ENCODE measurements at places on chromosomes 7 and 10.
A peak's percentile ranks its signal among the peaks of the same experiment; 100 is the strongest.

DNA sequence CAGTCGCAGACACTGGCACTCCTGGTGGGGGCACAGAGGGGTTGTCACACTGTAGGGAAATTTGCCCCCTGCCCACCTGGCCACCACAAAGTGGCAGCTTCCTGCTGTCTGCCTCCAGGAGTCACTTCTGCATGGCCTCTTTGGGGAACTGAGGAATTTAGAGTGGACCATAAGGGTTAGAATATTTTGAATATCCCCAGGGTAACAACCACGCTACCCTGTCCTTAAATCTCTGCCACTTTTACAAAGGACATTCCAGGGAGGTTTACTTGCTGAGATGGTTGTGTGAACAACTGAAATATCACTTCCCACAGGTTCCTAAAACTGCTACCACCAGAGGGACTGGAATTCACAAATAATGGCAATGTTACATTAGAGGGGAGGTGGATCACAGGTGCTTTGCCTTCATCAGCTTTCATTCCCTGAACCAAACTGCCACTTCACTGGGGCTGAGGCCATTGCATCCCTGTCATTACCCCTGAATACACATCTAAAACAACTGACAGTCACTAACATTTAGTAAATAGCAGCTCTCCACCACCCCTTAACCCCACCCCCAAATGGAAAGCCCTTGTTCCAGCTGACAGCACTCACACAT is 88.1 kb upstream of the IFRD1 start:
- no peak for DNase-seq
- no peak overlapping the region for H3K27ac ChIP-seq
- H3K4me3 ChIP-seq: no peak overlapping the region
- H3K36me3 ChIP-seq: no peaks in the 10 kb centered on the region

DNA sequence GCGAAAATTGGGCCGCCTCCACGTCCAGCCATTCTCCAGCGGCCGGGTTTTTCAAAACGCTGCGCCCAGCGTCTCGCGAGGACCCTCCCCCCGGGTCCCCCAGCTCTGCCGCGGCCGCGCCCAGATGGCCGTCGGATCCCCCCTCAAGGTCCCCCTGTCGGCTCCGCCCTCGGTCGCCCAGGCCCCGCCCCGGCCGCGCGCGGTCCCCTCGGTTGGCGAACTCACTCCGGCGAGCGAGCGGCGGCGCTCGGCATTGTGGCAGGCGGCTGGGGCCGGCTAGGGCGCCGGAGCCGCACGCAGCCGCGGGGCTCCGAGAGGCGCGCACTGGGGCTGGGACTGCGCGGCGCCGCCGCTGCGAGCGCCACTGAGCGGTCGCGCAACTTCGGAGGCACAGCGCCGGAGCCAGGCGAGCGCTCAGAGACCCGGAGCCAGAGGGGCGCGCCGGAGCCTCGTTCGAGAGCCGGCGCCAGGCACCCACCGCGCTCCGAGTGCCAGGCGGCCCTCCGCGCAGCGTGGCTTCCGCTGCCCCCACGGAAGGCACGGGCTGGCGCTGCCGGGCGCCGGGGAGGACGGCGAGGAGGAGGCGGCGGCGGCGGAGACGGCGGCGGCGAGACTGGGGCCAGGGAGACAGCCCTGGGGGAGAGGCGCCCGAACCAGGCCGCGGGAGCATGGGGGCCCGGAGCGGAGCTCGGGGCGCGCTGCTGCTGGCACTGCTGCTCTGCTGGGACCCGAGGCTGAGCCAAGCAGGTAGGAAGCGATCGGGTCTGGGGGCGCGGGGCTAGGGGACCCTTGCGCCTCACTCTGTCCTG is at the start of gene UNC5B:
TSS of gene UNC5B (plus strand) at position 253 of the 809 bp plus-strand sequence. CDS start at position 669, 416 bp downstream.
- no peak for DNase-seq
- H3K27ac ChIP-seq: no peak within 1 kb of the TSS
- peaks cover 8% of the 10 kb centered on the region for H3K4me1 ChIP-seq
- no peaks in the 10 kb centered on the region for H3K36me3 ChIP-seq

DNA sequence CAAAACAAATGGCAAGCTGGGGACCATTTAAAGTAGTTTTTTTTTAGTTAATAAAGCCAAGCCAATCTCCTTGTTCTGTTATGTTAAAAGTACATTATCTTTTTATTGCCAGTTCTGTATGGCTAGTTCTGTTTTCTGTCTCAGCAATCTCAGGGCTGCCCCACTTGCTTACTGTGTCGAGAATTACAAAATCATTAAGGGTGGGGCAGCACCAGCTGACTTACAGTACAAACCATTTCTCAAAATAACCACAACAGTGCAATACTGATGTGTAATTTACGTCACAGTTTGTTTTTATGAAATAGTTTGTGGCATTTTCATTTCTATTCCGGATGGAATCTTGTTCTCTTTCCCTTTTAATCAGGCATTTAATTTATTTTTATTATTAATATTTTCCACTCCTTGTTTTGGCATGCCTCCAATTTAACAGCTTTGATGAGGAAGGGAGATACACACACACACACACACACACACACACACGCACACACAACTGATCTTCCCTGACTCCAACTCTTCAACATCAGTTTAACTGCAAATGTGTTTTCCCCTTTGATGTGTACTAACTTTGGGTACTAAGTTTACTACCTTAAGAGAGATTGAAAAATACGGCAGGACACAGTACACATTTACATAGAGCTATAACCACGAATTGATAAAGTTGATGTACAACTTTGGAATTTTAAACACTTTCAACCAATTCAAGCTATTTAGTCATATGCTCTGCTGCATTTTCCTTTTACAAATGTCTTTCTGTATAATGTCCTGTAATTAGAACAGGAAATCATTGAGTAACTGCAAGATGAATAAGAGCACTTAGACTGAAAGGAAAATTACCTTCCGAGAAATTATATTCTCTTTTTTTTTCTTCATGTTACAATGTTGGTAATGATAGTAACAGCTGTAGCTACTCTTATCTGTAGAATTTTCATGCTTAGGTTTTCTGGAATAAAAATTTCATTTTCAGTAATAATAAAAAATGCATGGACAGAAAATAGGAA is 91.5 kb downstream of the ARID5B start:
- H3K27ac ChIP-seq: peak overlapping the region; percentile 64
- peak; percentile 46 for DNase-seq
- H3K36me3 ChIP-seq: no peaks in the 10 kb centered on the region

GRCh38 chr7:139635526-139636302 is 112.2 kb downstream of the CLEC2L start:
- no peak for DNase-seq
- H3K27ac ChIP-seq: peak overlapping the region; percentile 54
- H3K27me3 ChIP-seq: no peaks in the 10 kb centered on the region
- H3K36me3 ChIP-seq: peaks cover 3% of the 10 kb centered on the region

DNA sequence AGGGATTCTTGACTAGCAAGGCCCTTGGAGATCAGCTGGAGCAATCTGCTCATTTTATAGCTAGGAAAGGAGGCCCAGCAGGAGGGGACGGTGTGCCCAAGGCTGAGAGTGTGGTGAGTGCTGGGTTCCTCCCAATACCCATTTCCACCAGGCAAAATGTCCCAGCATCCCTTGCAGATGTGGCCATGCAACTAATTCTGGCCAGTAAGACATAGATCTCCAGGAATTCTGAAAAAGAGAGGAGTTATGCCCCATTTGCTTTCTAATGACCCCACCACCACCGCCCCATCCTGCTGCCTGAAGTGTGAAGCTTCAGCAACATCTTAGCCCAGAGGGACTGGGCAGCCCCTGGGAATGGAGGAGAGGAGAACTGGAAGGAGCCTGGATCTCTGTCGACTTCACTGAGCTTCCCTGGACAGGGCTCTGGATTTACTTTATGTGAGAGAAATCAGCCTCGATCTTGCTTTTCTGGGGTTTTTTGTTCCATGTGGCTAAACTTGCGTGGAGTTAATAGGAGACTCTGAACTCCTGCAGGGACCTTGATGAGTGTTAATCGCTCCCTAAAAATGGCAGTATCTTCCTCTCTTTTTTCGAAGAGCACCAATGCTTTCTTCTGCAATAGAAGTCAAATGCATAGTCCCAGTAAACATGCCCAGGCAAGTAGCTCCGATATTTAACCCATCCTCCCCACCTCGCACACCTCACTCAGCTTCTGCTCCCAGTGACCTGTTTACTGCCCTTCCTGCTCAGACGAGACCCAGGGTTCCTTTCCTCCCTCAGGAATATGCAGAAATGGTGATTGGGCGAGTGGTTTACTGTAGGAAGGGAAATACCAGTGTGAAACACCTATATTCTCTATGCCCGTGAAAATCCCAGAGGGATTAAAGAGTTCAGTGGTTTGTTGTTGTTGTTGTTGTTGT is 127.5 kb upstream of the GPR26 start:
- no peaks in the 10 kb centered on the region for H3K4me1 ChIP-seq
- H3K36me3 ChIP-seq: no peaks in the 10 kb centered on the region
- no peak overlapping the region for H3K4me3 ChIP-seq
- no peak overlapping the region for H3K27ac ChIP-seq
- H3K27me3 ChIP-seq: no peaks in the 10 kb centered on the region

GRCh38 chr10:8416192-8416701 is 361.8 kb downstream of the GATA3 start:
- peak; percentile 44 for DNase-seq
- no peaks in the 10 kb centered on the region for H3K36me3 ChIP-seq
- peak overlapping the region; percentile 84 for H3K27ac ChIP-seq
- H3K4me1 ChIP-seq: peaks cover 17% of the 10 kb centered on the region
- H3K27me3 ChIP-seq: no peaks in the 10 kb centered on the region
- no peak overlapping the region for H3K4me3 ChIP-seq

DNA sequence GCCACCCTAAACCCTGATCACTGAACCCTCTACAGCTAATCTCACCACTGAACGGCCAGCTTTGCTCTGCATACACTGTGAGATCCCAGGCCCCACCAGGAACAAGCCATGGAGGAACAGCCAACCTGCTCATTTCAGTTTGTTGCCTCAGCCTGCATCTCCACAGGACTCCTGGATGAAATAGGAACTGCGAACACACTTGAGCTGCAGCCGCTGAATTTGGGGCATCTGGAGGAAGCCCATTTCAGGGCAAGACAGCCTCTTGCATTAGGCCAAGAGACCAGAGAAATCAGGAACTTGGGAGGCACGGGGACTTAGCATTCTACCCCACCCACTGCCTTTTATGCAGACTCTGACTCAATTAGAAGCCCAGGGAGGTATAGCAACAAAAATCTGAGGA is 14.5 kb upstream of the EGR2 start:
- no peaks in the 10 kb centered on the region for H3K27me3 ChIP-seq
- DNase-seq: no peak
- no peak overlapping the region for H3K4me3 ChIP-seq
- no peaks in the 10 kb centered on the region for H3K36me3 ChIP-seq
- no peak overlapping the region for H3K27ac ChIP-seq
- H3K4me1 ChIP-seq: no peaks in the 10 kb centered on the region

- no peaks in the 10 kb centered on the region for H3K27me3 ChIP-seq
- H3K4me1 ChIP-seq: peaks cover 51% of the 10 kb centered on the region
- peak overlapping the region; percentile 9 for H3K27ac ChIP-seq
Observed at GRCh38 chr10:3978761-3979160, 193.8 kb upstream of the KLF6 start.

GRCh38 chr10:29057822-29058331 is 231.0 kb upstream of the LYZL1 start:
- H3K4me3 ChIP-seq: no peak overlapping the region
- H3K27ac ChIP-seq: no peak overlapping the region
- no peak for DNase-seq
- H3K4me1 ChIP-seq: no peaks in the 10 kb centered on the region
- no peaks in the 10 kb centered on the region for H3K27me3 ChIP-seq

DNA sequence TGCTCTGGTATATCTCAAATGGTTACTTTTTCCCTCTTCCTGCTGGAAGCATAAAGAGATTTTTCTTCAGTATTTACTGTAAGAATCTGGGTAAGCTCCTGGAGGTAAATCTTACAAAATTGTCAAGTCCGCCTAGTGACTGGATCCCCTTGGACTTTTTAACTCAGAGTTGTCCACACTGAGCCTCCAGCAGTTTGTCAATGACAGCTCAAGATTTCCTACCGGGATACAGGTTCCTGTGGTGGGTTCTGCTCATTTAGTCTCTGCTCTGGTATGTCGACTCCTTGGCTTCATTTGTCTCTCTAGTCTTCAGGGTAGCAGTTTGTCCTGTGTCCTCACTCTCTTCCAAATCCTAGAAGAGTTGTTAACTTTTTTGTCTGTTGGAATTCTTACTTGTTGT is 27.0 kb downstream of the GPR37 start:
- no peaks in the 10 kb centered on the region for H3K4me1 ChIP-seq
- no peak for DNase-seq
- no peak overlapping the region for H3K4me3 ChIP-seq
- H3K27ac ChIP-seq: no peak overlapping the region
- H3K27me3 ChIP-seq: no peaks in the 10 kb centered on the region

DNA sequence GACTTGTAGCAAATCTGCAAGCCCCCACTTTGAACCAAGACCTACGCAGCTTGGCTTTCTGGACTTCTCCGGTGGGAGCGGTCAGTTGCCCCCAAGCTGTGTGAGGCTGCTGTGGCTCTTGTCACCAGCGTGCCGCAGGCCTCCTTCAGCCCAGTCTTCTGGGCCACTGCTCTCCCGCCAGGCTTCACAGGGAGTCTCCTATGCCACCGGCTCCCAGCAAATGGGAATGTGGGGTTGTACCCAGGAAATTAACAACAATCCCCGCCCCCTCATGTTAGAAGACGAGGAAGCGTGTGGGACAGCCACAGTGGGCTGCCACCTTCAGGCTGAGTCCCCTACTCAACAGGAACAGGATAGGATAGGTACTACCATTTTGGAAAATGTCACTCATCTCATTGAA is 4.2 kb downstream of the WDR86 start:
- no peaks in the 10 kb centered on the region for H3K36me3 ChIP-seq
- peaks cover 23% of the 10 kb centered on the region for H3K4me1 ChIP-seq
- no peaks in the 10 kb centered on the region for H3K27me3 ChIP-seq

GRCh38 chr10:77909021-77909748 is 17.4 kb downstream of the DLG5 start:
- no peak for DNase-seq
- no peak overlapping the region for H3K27ac ChIP-seq
- H3K36me3 ChIP-seq: no peaks in the 10 kb centered on the region
- H3K4me1 ChIP-seq: no peaks in the 10 kb centered on the region
- H3K4me3 ChIP-seq: no peak overlapping the region
- H3K27me3 ChIP-seq: no peaks in the 10 kb centered on the region

GRCh38 chr10:53122281-53122680 is 349.7 kb upstream of the MBL2 start:
- no peak overlapping the region for H3K27ac ChIP-seq
- H3K4me1 ChIP-seq: no peaks in the 10 kb centered on the region
- H3K4me3 ChIP-seq: no peak overlapping the region
- DNase-seq: no peak

DNA sequence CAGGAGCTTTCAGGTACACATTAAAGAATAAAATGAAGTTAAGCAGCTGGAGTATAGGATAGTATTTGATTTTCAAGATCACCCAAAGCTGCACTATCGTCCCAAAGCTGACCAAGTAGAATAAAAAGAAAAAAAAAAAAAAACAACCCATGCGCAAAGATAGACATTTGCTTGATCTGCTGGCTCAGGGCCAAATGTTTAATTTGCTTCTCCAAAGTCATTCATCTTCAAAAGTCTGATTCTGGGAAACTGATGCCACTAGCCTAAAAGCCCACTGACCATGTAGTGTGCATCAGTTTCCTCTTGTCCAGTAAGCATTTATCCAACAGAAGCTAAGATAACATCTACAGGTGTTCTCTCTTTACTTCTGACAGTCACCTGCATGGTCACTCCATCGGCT is 14.5 kb downstream of the MEST start:
- H3K4me3 ChIP-seq: no peak overlapping the region
- no peaks in the 10 kb centered on the region for H3K27me3 ChIP-seq
- peaks cover 4% of the 10 kb centered on the region for H3K36me3 ChIP-seq

- no peak overlapping the region for H3K4me3 ChIP-seq
- peaks cover 3% of the 10 kb centered on the region for H3K27me3 ChIP-seq
- no peaks in the 10 kb centered on the region for H3K36me3 ChIP-seq
- no peak overlapping the region for H3K27ac ChIP-seq
Observed at GRCh38 chr7:111986601-111987000, 219.6 kb downstream of the DOCK4 start.
